ENCODE measurements at places on chromosomes 16 and 17. TPM values are rescaled to one million over a fixed set of nuclear protein-coding genes. Genes with fewer than 3 reads are reported as not detected.

The CDH5 gene
- 0.31 TPM for total RNA-seq

The MYCBPAP gene
- 0.46 TPM for total RNA-seq

The METTL22 gene
- total RNA-seq: 40.1 TPM

The MYH13 gene
- total RNA-seq: not detected

The NUFIP2 gene
- total RNA-seq: 46.8 TPM

The MYO19 gene
- total RNA-seq: 65.9 TPM

The NEUROD2 gene
- total RNA-seq: not detected

All from osteocyte (in vitro differentiated cells).